Activated CD8-positive, alpha-beta memory T cell treated with anti-CD3 and anti-CD28 coated beads for 1 hour (primary cell): ENCODE measurements at places on chromosomes 7 and 10.

- DNase-seq, result no peak
Measured at GRCh38 chr10:118239236-118239630, 102.9 kb downstream of the FAM204A start.

- no peak for DNase-seq
Measured at GRCh38 chr10:73810735-73811465, 498 bp downstream of the NDST2 start.

- no peak for DNase-seq
Measured at GRCh38 chr10:101123085-101123814, 7.8 kb upstream of the TLX1 start.

GRCh38 chr7:117283371-117283770 lies 39.5 kb downstream of the WNT2 start:
- no peak for DNase-seq

- no peak for DNase-seq
Measured at GRCh38 chr7:43570688-43571365, 12.1 kb upstream of the STK17A start.

GRCh38 chr10:21524526-21525366 lies 736 bp downstream of the SKIDA1 start:
- DNase-seq, result no peak

DNA sequence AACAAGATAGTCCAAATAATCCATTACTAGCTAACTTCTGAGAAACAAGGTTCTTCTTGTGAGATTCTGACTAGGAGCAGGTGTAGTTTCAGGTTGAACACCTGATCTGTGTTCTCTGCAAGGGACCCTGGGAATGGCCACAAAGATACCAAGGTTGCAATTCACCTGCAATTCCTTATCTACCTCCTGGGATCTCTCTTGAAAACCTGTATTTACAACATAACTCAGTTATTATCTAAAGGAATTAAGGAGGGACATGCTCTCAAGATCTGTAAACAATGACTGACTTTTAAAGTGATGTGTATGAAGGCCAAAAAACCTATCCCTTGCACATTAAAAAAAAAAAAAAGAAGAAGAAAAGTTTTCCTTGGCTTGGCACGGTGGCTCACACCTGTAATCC lies 54.8 kb downstream of the ABLIM1 start:
- no peak for DNase-seq

DNA sequence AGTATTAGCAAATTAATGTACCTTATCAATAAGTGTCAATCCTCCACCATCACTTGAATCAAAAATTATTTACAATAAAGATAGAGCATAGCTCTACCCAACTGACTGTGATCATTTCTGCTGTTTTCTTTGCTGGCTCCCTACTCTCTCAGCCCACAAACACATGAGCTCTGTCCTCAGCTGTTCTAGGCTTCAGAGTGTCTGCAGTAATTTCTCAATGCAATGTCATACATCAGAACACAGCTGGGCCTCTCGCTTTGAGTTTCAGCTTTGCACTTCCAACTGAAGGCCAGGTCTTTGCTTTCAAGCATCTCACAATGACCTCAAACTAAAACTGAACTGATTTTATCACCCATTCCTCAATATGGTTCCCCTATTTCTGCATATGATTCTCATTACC lies 55.7 kb downstream of the RNF133 start:
- DNase-seq, result no peak

- no peak for DNase-seq
Measured at GRCh38 chr7:131638641-131639430, 82.4 kb upstream of the PODXL start.

GRCh38 chr7:26213807-26214515 lies 12.4 kb downstream of the CBX3 start:
- no peak for DNase-seq

DNA sequence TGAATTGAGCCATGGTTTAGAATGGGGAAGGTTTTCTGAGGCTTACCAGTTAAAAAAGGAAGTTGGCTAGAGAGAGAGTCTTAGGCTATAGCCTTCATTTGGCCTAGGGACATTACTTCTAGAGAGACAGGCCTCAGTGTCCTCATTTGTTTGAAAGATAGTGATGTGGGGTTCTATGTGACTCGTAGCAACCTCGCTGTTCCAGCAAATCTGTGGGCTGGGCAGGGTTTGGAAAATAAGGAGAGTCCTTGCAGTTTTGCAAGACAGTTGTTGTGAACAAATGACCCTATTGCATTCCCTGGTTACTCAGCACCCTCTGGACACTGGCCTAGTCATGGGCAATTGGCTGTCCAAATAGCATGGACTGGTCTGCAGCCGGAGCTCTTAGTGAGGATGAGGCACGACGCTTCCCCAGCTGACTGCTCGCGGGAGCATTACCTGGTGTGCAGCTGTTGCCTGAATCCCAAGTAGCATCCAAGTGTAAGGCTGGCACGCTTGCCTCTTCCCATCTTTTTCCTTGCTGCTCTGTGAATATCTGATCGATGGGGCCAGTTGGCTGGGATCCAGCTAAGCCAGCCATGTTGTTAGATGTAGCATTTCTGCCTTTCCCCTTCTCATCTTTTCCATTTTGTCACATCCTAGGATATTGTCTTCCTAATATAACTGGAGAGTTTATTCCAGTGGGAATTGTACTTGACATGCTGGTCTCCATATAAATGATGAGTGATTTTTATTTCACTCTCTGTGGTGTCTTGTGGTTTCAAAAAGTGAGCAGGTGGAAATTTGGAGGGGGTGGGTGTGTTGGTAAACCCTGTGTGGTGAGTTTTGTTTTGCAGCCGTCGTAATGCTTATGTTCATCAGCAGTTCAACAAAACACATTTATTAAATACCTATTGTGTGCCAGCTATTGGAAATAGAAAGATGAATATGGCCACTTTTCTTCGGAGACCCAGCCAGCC lies 99.8 kb downstream of the SND1 start:
- no peak for DNase-seq

DNA sequence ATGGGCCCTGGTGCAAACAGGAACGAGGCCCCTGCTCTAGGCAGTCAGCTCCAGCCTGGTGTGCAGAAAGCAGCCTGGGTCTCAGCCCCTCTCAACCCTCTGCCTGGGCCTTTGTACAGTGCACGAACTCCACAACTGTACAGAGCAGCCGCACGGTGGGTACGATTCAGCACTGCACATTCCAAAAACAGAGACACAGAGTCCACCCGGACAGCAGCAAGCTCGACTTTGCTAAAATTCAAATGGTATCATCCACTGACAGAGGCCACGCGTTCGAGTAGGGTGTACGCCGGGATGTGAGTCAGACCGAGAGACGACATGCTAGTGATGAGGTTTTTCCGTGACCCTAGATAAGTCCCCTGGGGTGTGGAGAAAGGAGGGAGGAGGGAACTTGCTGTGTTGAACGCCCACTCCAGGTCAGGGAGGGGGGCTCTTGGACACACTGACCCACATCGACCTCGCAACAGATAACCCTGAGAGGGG lies 65.6 kb upstream of the PDGFA start:
- no peak for DNase-seq

GRCh38 chr7:121730869-121731268 lies 142.1 kb upstream of the PTPRZ1 start:
- no peak for DNase-seq

GRCh38 chr10:61895898-61896600 lies 5.5 kb upstream of the ARID5B start:
- DNase-seq, result no peak

DNA sequence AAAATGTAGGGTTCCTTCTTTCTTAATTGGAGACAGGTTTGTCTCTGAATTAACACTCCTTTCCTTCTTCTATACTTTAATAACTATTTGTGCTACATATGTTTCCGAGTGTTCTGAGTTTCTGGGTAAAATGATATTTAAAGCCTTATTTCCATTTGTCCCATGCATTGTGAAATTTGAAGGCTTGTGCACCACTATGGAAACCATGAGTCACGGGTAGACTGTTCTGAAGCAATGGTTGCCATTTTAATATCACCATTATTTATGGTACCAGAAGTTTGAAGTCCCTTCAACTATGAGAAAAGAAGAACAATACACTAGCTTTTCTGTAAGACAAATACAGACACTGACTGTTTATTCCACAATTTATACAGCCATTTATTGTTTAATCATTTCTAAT lies 44.7 kb upstream of the ZEB1 start:
- DNase-seq, result no peak

- no peak for DNase-seq
Measured at GRCh38 chr7:26857506-26858240, 6.7 kb downstream of the SKAP2 start.

DNA sequence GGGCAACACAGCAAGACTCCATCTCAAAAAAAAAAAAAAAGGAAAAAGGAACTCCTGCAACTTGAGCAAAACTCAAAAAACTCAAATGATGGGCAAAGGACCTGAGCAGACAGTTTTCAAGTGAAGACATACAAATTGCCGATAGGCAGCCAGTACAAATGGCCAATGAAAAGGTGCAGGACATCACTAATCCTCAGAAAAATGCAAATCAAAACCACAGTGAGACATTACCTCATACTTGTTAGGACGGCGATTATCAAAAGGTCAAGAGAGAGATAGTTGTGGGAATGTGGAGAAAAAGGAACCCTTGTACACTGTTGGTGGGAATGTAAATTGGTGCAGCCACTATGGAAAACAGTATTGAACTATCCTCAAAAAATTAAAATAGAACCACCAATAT lies 16.8 kb downstream of the SVOPL start:
- no peak for DNase-seq

DNA sequence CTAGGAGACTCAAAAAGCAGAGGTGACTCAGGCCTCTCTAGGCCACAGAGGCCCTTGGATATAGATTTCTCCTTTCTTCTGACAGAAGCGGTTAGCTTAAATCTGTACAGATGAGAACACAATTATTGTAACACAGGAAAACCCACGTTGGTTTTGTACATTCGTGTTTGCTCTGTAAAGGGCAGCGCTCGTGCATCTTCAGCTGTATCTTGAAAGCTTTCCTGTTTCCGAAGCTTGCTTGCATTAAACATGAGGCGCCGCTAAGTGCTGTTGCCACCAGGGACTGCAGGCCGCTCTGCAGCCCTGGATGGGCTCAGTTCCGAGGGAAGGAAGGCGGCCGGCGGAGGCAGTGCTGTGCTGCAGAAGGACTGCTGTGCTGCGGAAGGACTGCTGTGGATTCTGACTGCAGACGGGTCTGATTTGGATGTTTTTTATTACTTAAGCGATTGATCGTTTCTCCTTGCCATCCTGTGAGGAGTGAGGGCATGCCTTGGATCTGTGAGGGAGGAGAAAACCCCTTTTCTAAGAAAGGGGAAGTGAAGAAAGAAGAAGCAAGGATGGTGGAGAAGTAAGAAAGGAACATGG lies 53.3 kb downstream of the FHIP2A start:
- no peak for DNase-seq

DNA sequence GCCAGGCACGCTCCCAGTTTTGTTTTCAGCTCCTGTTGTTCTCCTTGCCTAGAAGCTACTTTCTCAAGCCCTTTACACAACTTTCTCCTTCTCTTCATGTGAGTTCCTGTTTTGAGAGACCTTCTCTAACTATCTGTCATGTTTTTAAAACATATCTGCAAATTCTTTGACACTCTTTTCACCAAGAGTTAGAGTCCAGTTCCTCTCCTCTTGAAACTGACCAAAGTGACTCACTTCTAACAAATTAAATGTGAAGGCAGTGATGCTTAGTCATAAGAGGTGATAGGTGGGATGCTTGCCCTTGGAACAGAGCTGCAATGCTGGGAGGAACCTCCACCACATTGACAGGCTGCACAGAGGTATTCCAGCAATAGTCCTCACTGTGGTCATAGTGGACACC lies 25.3 kb downstream of the ZSCAN25 start:
- DNase-seq, result no peak

GRCh38 chr7:28957064-28957750 lies 923 bp downstream of the TRIL start:
- no peak for DNase-seq

DNA sequence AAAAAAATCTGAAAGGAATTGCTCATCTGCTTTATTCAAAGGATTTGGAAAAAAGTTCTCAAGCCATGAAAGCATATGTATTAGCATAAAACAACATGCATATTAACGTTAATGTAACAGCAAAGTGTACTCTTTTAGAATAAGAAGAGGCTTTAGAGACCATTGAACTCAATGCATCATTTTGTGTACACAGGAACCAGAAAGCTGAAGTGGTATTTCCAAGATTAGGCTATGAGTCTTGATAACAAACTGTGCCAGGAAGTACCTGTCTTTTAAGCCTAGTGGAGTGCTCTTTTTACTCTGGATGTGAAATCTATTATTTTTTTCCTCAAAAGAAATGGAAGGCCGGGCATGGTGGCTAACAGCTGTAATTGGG lies 164.2 kb downstream of the THSD7A start:
- no peak for DNase-seq

DNA sequence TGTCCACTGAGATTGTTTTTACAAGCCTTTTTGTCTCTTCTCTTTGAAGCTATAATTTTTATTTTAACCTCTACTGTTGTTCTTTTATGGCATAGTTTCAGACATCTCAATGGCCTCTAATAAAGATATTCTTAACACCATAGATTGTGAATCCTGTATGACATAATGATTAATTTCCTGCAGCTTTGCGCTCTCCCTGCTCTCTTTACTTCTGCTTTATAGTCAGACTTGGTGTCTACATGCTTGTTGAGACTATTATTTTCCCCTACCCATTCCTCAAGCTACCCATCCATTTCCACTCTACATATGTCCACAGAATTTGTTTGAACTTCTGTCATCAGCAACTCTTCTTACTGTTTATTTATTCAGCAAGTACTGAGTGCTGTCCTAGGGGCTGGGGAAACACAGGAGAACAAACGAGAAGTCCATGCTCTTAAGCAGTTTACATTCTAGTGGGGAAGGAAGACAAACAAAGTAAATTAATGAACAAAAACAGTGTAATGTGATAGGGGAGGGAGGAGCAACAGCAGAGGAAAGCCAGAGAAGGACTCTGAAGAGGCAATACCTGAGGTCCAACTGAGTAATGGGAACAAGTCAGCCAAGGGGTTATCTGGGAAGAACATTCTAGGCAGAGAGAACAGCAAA lies 110.1 kb downstream of the CDK14 start:
- DNase-seq, result no peak

GRCh38 chr10:90741926-90742565 lies 115.8 kb downstream of the HTR7 start:
- no peak for DNase-seq

DNA sequence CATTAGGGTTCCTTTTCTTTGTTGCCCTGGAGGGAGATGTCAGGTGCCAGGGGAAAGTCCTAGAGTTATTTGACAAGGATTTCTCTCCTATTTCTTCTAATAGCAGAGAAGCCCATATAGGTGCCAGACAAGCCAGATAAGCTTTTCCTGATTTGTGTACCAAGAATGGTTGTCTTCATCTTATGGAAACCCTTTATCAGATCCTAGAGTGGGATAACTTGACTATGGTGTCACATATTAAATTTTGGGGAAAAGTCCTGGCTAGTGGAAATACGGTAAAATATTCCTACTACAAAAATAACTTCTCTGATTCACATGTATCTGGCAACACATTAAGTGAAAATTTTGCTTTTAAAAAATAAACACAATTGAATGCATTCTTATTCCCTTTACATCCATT lies 1.2 kb downstream of the OR2A12 start:
- no peak for DNase-seq
